ENCODE measurements at places on chromosomes 2 and 18.

DNA sequence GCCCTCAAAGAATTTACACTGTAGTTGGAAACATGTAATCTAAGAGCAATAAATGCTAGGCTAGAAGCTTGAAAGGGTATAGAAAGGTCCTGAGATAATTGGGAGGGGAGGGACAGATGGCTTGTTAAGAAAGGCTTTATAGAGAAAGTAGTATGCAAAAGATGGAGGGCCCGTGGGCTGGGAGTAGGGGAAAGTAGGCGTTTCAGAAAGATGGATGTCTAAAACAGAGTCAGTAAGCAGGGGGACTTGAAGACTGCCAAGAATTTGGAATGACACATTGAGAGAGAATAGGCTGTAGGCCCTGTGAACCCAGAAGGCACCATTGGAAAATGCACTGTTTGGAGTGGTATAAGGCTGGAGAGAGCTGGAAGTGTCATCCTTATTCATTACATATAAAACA lies 822 bp downstream of the PSMG2 start:
- DNase-seq = no peak

DNA sequence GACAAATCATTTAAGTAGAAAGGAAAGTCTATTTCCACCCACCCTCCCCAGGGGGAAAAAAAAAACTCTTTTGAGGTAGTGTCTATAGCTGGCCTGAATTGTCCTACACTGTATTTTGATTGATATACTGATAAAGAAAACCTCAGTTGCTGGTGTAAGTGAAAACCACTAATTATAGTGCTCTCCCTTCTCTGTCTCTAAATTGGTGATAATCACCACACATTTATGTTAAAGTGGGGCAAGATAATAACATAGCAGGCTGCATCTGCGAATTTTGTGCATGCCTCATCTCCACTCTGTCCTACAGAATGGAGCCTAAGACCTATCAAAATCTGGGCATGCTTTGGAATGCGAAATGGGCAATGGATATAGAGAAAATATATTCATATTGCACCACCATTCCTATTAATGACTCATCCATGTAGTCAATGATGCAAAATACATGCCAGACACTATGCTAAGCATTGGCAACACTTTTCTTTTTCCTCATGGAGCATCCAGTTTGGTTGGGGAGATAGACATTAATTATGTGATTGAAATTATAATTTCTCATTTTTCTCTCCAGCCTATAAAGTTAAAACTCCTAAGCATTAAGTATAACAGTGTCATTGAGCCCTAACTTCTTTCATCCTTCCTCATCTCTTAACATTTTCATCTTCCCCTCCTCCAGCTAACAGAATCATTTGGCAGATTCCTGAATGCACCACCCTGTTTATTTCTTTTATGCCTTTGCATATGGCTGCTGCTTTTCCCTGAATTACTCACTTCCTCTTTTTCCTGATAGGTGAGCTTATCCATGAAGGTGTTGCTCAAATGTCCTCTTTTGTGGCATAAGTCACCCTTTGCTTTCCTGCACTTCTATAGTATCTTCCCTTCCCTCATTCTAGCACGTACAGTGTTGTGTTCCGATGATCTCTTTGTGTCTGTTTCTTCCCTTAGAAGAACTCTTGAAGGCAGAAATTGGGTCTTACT lies 58.2 kb downstream of the SLC9A2 start:
- no peak for DNase-seq

DNA sequence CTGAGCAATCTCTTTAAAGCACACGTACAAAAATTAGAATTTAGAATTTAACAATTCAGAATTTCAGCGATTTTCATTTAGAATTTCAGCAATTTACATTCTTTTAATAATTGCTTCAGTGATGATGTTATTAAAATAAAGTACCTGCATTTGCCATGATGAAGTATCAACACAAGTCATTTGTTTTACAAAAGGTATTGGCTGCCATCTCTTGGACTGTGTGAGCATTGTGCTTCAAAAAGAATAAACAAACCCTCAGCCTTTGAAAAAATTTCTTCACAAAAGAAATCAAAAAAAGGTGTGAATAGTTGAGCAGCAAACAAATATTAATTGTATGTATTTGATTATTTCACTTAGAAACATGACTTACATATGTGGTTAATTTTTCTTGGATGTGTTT lies 27.1 kb upstream of the ZC3H15 start:
- DNase-seq = no peak

- DNase-seq = no peak
These were observed 21.7 kb downstream of the ZNF638 start for GRCh38 chr2:71353248-71353647.

DNA sequence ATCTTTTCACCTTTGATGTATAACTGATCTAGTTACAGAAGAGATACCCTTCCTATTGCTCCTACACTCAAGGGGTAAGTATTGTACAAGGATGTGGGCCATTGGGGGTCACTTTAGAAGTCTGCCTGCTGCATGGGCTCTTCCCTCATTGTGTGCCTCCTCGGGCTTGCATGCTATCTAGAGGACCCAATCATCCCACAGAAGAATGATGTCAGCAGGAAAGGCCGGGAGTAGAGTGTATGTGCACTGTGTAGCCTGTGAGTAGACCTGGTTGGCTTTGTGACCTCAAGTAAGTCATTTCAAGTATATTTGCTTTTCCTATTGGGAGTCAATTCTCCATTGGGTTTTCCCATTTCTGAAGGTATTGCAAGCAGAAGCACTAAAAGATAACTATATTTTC lies 129.5 kb upstream of the TRIB2 start:
- no peak for DNase-seq

GRCh38 chr2:26191316-26192159 lies 18.6 kb downstream of the GAREM2 start:
- no peak for DNase-seq

DNA sequence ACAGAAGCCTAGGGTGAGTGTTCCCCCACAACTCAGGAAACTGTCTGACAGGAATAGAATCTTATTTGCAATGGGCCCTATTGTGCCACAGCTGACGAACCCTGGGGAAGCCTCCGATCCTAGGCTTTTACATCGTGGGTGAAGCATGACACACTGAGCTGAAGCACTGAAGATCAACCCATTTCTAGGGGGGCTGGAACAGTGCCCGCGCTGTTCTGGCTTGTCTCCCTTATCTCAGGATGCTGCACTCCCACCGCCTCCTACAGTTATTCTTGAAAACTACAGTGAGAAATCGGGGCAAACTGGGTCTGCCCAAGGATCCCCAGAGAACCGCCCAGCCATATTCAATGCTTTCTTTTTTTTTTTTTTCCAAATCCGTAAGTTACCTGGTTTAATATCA lies 41.1 kb downstream of the NETO1 start:
- DNase-seq = no peak

DNA sequence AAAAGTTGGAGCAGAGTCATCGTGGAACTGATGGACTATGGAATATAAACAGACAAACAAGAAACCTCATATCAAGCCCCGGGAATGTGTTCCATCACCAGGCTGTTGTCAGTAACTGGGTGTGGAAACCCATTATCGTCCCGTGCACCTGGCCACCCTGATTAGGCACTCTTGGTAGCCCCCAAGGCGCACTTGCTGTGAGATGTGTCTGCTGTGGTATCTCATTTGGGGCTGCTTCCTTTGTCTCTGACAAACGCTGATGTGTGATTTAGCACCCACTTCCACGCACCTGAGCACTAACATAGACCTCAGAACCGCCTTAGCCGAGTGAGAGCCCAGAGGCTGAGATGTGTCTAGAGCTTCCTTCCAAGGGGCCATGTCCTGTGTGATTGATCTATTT lies 96.3 kb downstream of the PRPF40A start:
- no peak for DNase-seq

GRCh38 chr2:232363784-232364615 lies 14.6 kb upstream of the ALPP start:
- DNase-seq = no peak

DNA sequence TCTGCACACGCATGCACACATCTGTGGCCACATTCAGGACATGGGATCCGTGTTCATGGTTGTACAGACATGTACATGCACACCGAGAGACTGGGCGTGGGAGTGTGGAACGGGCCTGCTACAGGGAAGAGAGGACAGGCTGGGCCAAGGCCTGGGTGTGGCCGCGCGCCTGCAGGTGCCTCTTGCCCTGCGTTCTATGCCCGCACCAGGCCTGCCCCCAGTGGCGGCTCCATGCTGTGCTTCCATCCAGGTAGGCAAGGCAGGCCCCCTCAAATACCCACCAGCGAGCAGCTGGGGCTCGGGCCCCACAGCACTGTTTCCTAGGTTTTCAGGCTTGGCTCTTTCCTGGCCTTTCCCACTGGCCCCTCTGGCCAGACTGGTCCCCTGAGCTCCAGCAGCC lies 15.5 kb upstream of the PTMA start:
- no peak for DNase-seq

GRCh38 chr18:77103187-77103850 lies 29.3 kb downstream of the MBP start:
- no peak for DNase-seq

DNA sequence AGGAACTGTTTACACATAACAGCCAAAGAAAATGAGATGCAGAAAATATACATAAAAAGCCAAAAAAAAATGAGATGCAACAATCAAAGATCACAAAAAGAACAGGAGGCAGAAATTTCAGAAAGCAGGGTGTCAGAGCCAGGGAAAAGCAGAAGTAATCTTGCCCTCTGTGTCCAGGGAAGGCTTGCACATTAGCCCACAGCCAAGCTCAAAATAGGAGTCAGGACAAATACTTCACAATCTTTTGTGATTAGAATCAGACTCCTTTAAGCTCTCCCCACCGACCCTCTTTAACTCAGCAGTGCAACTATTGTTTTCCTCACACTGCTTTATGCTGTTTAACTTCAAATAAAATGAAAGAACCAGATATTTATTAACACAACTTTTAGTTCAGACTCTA lies 34.6 kb downstream of the IAH1 start:
- DNase-seq = no peak

GRCh38 chr2:107775791-107776190 lies 50.9 kb upstream of the RGPD4 start:
- no peak for DNase-seq

GRCh38 chr18:13290856-13291271 lies 72.3 kb downstream of the LDLRAD4 start:
- DNase-seq = no peak

- DNase-seq = peak; percentile 5
These were observed 117.1 kb upstream of the DTNA start for GRCh38 chr18:34592961-34593382.

- DNase-seq = no peak
These were observed 16.2 kb downstream of the CEP68 start for GRCh38 chr2:65072181-65072970.

GRCh38 chr2:240593026-240593702 lies 6.6 kb downstream of the CAPN10 start:
- DNase-seq = no peak

- DNase-seq = peak; percentile 76
These were observed 1995.2 kb upstream of the PIK3C3 start for GRCh38 chr18:39959839-39960238.

DNA sequence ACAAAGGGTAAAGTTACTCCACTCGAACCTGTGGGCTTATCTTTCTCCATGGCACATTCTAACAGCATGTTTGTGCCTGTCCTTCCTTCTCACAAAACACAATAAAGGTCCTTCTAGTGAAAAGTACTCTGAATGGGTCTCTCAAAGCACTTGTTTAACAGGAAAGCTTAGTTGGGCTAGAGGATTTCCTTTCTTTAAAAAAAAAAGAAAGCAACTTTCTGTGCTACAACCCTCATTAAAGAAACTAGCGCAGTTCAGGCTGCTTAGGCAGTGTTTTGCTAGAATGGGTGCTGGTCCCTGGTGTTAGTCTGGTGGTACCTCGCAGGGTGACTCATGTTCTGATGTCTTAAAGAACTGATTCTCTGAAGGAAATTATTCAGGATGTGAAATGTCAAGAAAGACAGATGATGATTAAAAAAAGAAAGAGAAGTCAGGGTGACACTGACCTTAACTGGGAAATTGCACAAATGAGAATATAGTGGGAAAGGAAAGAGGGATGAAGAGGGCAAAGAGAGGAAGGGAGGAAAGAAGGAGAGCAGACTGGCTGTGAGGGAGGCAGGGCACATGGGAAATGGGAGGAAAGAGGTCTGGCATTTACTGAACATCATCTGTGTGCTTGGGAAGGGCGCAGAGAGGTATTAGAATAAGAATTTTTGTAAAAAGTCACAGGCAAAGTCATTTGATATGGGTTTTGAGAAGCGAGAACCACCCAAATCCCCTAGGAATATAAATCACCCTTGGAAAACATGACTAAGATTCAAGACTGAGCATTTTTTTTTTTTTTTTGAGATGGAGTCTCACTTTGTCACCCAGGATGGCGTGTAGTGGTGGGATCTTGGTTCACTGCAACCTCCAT lies 74.9 kb downstream of the ATP8B1 start:
- DNase-seq = no peak

- DNase-seq = no peak
These were observed 793.0 kb upstream of the ACVR2A start for GRCh38 chr2:147051814-147052213.

GRCh38 chr2:28161466-28161865 lies 231.2 kb upstream of the FOSL2 start:
- no peak for DNase-seq
